ENCODE measurements at places on chromosomes 11 and 22. TPM values are rescaled to one million over a fixed set of nuclear protein-coding genes. Genes with fewer than 3 reads are reported as not detected.

DNA sequence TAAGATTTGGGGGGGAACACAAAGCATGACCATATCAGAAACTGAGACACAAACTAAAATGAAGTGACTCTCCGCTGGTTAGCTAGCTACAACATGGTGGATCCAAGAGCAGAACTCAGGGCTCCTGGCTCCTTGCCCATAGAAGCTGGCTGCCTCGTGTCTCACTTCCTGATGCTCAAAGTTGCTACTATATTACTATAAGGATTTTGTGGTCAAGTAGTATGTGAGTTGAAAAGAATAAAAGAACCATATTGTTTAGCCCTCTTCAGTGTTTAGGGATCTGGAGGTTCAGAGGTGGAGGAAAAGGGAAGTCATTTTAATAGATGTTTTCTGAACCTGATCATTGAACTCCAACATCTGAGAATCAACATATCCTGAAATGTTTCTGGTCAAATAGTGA lies 16.9 kb upstream of the SIK2 start:
- DNase-seq = no peak

DNA sequence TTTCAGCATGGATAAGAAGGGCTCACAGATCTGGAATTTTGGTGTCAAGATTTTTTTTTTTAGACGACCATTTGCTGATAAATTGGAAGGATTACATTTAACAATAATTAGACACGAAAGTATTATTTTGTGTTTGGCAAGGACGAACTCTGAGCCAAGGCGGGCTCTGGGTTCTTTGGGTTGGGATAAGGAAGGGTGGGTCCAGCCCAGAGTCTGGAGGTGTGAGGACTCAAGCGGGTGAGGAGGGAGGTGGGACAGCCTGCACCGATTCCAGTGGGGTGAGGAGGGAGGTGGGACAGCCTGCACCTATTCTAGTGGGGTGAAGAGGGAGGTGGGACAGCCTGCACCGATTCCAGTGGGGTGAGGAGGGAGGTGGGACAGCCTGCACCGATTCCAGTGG lies 4.1 kb downstream of the B3GAT1 start:
- DNase-seq = no peak

GRCh38 chr22:30305519-30305905 lies 16.2 kb upstream of the CASTOR1 start:
- peak; percentile 42 for DNase-seq

- DNase-seq = peak; percentile 49
These were observed 7.5 kb upstream of the MS4A7 start for GRCh38 chr11:60370811-60371298.

DNA sequence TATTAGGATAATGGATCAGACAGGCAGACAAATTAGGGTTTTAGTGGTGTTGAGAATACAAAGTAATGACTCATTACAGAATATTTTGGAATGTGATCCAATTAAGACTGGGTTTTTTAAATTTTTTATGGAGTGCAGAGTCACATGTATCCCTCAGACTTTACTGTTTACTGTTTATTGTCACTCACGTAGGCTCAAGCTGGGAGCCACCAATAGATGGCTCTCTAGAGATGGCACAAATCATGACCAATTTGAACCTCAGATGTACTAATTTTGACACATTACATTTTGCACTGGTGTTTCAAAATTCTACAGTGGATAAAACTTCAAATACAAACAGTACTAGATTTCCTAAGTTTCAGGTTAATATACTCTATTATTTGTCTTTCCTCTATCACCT lies 53.6 kb upstream of the ANO3 start:
- DNase-seq = no peak

- no peak for DNase-seq
These were observed 79.5 kb downstream of the UBASH3B start for GRCh38 chr11:122734848-122735496.

The MSANTD4 gene
- total RNA-seq = 31.2 TPM

The TNNI2 gene
- total RNA-seq = 43.3 TPM
